Activated CD8-positive, alpha-beta memory T cell treated with anti-CD3 and anti-CD28 coated beads for 36 hours (primary cell): ENCODE measurements at places on chromosomes 1 and 21. TPM values are rescaled to one million over a fixed set of nuclear protein-coding genes. Genes with fewer than 3 reads are reported as not detected.

Gene GPR25
- total RNA-seq, result not detected

Gene FRRS1
- total RNA-seq, result 3.0 TPM

Gene FCRLB
- 0.51 TPM for total RNA-seq

Gene OR2T33
- not detected for total RNA-seq

Gene FNDC5
- not detected for total RNA-seq

Gene CYYR1
- not detected for total RNA-seq

Gene RHBDL2
- total RNA-seq, result not detected

Gene PGBD5
- total RNA-seq, result not detected

Gene VPS13D
- total RNA-seq, result 24.7 TPM

Gene ACTL8
- total RNA-seq, result not detected

Gene PYHIN1
- total RNA-seq, result 14.3 TPM

Gene LCE1F
- not detected for total RNA-seq

Gene TEDDM1
- total RNA-seq, result not detected

Gene SEMA6C
- 2.5 TPM for total RNA-seq

Gene CHODL
- total RNA-seq, result 0.13 TPM

Gene ARHGEF19
- total RNA-seq, result 5.7 TPM

Gene SLC5A9
- not detected for total RNA-seq
